ENCODE measurements at places on chromosomes 16 and 17.
A peak's percentile ranks its signal among the peaks of the same experiment; 100 is the strongest.

DNA sequence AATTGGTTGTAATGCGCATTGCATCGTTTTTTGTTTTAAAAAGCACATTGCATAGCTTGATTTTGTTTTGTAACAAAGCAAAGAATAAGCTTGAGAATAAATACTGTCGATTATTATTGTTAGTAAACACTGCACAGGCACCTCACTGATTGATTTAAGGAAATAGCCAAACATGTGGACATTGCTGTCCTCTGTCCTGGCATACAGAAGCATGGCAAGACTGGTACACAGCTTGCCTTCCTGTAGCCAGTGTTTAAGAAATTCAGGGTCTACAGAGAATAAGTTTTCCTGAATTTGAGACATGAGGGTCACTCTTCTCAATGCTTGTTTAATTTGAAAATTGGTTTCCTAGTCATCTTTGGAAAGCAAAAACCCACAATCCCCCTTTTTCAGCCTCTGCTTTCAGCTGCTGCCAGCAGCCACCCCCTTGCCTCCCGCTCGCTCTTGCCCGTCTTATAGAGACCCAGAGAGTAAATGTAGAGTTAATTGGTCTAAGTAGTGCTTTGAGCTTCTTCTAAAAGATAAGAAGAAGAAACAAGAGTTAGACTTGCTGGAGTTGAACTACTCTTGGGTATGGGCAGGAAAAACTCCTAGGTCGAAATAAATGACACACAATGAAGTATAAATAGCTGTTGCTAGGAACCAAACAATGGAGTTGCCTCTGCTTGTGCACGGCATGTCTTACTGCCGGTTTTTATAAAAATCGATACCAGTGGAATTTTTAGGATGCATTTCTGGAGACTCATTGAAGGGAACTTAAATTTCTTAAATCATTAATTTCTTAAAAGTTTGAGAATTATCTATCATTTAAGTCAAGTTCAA is 116.6 kb downstream of the MRTFB start:
- DNase-seq, result no peak

GRCh38 chr17:222172-222571 is 40.7 kb upstream of the DOC2B start:
- DNase-seq, result no peak

DNA sequence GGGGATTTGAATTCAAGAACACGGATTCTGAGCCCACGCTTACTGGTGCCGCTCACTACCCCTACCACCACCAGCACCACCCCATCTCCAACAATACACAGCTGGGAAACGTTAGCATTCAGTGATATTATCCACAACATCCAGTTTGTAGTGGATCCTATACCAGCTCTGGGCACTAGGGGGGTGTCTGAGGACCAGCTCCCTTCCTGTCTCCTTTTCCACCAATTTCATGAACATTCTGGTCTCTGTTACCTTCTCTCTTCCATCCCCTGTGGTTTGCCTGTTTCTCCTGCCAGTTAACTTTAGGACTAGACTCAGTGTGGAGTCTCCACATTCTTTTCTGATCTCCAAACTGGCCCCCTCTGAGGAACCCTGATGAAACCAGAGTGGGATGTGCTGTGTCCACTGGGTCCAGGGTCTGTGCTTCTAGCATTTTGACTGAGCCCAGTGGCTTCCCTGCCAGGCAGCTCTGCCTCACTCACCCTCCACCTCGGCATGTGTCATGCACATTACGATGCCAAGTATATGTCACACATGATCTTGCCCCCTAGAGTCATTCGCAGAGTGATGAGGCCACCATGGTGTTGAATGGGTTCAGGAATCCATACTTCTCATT is 187.0 kb upstream of the CDH13 start:
- DNase-seq, result peak; percentile 54

GRCh38 chr16:22938647-22939046 is 124.7 kb downstream of the HS3ST2 start:
- no peak for DNase-seq

GRCh38 chr17:42673266-42673884 is 3.4 kb downstream of the PLEKHH3 start:
- DNase-seq, result no peak

All from HAP-1 (cell line).